Panc1 (cell line): ENCODE measurements at places on chromosomes 6 and 20. TPM values are rescaled to one million over a fixed set of nuclear protein-coding genes. Genes with fewer than 3 reads are reported as not detected.

NKAIN2 gene
- total RNA-seq, result 2.6 TPM

TMEM181 gene
- total RNA-seq, result 38.0 TPM

GRCh38 chr6:136306466-136306865, 16.8 kb upstream of the BCLAF1 start:
- DNase-seq, result no peak

DNA sequence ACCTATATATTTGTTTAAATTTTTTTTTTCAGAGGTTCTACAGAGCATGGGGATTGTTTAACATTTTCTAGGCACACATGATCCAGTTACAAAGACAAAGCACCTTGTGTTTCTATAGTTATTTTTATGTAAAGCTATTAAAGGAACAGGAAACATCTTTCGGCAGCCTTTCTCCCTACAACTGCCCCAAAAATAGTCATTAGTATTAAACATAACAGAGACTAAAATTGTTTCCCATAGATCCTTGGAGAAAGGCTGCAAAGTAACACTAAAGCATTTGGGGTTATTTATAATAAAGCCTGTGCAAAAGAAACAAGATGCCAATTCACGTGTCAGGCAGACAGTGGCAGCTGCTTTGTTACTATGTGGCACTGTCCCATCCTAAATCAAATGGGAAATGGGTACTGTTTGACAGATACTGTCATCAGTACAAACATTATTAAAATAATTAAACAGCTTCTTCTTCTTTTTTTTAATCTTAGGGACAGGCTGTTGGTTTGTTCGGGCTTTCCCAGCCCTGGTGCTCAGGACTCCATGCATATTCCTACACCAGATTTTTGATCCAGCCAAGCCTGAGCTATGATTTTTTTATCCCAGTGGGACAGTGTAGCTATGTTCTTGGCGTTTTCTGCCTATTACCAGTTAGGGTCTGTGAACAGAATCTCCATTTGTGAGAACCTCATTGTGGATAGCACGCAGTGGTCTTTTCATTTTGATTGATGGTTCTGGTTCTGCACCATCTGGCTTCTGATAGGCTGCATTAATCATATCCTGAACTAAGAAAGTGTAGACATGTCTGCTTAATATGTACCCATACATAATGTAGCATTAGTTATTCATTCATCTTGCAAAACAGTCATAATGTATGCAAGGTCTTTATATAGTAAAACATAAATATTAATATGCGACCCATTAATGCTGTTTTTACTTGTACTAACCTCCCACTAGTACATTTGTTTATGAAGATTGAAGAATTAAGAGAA, 460.4 kb upstream of the SOX4 start:
- DNase-seq, result no peak

DNA sequence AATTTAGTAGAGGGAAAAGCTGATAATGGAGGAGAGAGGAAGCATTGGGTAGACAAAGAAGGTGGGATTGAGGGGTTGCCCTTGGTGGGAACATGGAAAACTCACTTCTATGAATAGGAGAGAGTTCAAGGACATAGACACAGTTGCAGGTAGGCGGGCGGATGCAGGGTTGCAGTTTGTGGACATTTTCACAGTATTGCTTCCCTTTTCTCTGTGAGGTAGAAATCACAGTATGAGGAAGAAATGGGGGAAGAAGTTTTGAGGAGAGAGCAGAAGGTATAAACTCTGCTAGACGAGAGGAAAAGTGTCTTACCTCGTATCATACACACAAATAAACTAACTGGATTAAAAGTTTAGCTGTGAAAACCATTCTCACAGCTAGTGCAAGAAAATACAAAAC, 200.7 kb upstream of the ECI2 start:
- DNase-seq, result no peak
